ENCODE measurements at places on chromosomes 5 and 9.

DNA sequence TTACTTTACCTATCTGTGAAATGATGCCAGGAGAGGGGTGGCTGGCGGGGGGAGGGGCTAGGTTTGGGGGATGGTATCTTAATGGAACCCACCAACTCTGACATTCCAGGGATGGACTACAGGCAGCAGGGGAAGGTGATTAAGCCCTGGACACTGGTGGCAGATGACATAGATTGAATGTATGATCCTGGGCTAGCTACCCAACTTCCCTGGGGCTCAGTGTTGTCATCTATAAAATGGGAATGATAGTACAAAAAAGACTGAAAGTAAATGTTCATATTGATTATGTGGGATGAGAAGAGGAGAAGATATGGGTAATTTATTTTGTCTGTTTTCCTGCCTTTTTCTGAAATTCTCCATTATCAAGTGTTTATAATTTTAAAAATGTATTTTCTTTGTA is 6.2 kb downstream of the CORO2A start:
- no peak for ATAC-seq

DNA sequence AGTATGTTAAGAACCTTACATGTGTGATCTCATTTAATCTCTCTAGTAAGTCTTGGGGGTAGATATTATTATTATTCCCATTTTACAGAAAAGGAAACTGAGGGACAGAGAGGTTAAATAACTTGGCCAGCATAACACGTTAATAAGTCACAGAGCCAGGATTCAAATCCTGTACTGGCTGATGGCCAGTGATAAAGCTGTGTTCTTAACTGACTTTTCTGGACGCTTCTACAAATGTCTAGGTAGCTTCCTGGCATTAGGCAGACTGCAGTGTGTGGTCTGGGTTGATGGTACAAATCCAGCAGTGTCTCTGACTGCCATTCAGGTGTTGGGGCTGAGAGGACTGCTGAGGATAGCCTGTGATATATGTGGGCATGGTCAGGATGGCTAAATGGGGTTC is 125.8 kb upstream of the CXCL14 start:
- ATAC-seq = no peak

DNA sequence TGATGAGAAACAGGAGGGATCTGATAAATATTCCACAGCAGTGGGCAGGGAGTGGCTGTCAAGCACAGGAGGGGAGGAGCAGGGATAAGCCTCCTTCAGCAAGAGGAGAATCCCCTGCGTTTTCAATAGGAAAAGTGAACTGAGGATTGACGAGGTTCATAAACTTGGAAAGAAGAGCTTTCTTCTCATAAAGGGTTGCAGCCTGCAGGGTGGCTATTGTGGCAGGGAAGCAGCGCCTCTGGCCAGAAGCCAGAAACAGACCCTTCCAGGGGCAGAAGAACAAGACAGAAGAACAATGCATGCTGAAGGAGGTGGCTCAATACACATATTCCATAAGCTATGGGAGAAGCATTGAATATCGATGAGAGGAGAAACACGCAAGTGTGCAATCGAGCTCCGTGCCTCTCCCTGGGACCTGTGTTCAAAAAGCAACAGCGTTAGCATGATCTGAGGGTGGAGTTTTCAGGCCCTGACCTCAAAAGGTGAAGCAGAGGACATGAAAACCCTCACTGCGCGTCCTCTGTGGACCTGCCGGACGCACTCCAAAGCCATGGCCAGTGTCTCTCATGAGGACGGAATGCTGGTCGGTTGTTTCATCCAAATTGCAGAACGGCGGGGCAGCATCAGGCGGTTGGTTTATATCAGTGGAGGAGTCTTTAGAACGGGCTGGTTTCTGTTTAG is 67.6 kb downstream of the ANKRD33B start:
- peak; percentile 35 for ATAC-seq

DNA sequence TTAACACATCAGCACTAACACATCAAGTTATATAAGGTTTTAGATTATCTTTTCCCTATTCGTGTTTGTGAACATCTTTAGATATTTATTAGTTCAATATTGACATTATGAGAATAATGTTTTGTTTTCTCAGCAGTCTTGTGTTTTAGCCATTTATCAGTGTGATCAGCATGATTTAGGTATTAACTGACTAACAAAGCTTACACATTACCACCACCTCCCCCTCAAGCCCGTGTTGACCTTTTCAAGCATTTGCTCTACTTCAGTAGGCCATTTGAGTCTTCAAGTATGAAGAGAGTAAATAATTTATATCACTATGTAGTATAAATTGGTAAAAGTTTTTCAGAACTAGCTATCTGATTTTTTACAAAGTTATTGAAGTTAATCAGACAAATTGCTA is 6.9 kb downstream of the PBX3 start:
- ATAC-seq = no peak

DNA sequence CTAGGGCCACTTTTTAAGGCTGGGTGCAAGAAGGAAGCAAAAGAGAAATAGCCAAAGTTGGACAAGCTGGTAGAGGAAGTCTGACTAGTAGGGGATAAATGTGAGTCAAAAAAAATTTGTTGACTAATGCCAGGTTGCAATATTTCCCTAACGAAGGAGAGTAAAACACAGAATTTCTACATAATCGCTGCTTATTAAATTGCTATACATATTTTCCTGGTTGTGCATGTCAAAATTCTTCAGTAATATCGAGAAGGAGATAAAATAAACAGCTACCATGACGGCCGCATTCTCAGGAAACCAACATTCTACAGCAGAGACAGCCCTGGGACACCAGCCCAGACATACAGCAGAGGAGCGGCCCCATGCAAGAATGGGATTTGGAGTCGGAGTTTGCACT is 148.3 kb downstream of the ESM1 start:
- ATAC-seq = no peak

GRCh38 chr5:133847886-133848285 is 120.5 kb downstream of the C5orf15 start:
- ATAC-seq = no peak

- peak; percentile 49 for ATAC-seq
These were observed 11.9 kb downstream of the GLIPR2 start for GRCh38 chr9:36148311-36149051.

DNA sequence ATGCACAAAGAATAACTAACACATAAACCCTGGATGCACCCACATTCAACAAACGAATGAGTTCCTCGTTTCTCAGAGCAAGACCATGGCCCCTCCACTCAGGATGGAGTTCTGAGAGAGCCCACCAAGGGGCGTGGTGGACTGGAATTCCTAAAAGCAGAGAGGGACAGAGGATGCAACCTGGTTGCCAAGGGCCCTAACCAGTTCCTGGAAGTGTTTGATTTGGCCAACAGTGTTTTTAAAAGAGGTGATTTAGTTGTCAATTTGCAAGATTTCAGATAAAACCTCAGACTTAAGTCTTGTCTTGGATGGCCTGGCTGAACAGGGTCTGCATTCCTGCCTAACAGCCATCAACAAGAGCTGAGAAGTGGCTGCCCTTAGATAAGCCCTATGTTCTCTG is 34.4 kb downstream of the GLRA1 start:
- no peak for ATAC-seq

DNA sequence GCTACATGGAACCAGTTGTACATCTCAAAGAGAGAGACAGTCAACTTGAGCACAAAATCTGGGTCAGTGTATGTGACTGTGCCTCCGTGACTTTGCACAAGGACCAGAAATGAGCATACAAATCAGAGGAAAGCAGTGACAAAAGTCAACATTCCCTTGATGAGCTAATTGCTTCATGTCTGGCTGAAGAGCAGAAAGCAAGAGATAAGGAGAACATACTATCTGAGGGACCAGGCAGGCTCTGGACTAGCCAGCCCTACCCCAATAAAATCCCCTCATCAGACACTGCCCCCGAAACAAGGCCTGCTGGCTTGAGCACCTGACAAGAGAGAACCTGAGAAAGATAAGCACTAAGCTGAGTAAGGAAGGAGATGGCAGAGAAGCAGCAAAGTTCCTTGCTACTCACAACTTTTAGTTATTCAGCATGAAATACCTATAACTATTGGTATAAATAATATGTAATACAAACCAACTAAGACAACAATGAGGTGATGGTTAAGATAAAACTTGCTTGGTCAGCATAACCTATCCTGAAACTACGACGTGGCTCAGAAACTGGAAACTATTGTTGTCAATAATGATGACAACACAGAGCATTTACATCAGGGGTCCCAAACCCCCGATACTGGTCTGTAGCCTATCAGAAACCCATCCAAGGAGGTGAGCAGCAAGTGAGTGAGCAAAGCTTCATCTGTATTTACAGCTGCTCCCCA is 9.5 kb downstream of the SIL1 start:
- ATAC-seq = no peak

GRCh38 chr5:139146809-139147482 is 51.2 kb downstream of the SIL1 start:
- peak; percentile 64 for ATAC-seq

GRCh38 chr9:133929599-133929998 is 62.5 kb downstream of the VAV2 start:
- no peak for ATAC-seq

DNA sequence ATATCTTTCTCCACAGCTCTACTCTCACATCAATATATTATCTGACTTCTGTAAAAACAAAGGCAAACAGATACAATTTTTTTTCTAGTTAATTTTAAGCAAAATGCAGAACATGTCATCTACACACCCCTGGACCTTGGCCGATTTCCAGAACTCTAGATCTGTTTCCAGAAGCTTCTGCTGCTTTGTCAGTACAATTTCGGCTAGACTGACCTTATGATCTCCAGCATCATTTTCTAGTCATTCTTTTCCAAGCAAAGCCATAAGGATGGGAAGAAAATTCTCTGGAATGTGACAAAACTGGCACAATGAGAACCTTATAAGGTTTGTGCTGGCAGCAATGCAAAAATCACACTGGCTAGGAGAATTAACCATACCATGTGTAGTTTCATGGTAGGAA is 132.8 kb upstream of the MPDZ start:
- ATAC-seq = no peak

GRCh38 chr5:172274951-172275753 is 8.4 kb downstream of the UBTD2 start:
- ATAC-seq = peak; percentile 77

DNA sequence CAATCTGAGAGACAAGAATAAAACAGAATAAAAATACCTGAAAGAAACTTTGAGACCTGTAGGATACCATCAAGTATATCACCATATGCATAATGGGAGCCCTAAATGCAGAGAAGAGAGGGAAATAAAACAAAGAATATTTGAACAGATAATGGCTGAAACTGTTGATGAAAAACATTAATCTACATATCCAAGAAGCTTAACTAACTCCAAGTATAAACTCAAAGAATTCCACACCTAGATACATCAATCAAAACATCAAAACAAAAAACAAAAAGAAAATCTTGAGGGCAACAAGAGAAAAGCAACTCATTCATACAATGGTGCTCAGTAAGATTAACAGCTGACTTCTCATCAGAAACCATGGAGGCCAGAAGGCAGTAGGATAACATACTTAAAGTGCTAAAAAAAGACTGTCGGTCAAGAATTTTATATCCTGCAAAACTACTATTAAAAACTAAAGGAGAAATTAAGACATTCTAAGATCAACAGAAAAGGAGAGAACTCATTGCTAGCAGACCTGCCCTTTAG is 101.6 kb downstream of the FOXD1 start:
- ATAC-seq = no peak

GRCh38 chr9:89994988-89995613 is 390.3 kb downstream of the GADD45G start:
- ATAC-seq = no peak

- no peak for ATAC-seq
These were observed 4.1 kb downstream of the PTGS1 start for GRCh38 chr9:122374885-122375420.

- no peak for ATAC-seq
These were observed 11.4 kb downstream of the SLIT3 start for GRCh38 chr5:169289520-169289919.

DNA sequence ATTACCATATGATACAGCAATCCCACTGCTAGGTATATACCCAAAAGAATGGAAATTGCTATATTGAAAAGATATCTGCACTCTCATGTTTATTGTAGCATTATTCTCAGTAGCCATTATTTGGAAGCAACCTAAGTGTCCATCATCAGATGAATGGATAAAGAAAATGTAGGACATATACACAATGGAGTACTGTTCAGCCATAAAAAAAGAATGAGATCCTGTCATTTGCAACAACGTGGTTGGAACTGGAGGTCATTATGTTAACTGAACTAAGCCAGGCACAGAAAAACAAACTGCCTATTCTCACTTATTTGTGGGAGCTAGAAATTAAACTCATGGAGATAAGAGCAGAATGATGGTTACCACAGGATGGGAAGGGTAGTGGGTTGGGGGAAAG is 63.1 kb upstream of the TTC23L start:
- no peak for ATAC-seq

GRCh38 chr5:59746241-59746765 is 147.2 kb downstream of the PDE4D start:
- no peak for ATAC-seq

DNA sequence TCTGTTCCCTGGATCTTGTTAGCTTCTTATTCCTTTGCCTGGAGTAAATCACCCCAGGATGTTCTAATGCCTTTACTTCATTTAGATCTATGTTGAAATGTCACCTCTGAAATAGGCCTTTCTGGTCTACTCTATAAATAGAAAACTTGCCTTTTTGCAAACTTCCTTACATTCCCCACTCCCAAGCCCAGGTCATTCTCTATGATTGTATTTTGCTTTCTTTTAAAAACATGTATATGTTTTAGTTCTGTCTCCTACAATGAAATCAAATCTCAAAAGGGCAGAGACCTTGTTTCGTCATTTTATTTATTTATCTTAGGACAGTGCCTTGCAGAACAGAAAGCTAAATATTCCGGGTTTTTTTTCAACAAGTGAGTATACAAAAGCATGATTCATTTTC is 1657.7 kb upstream of the C9orf72 start:
- no peak for ATAC-seq

- ATAC-seq = no peak
These were observed 44.8 kb upstream of the HMHB1 start for GRCh38 chr5:143767162-143767561.

DNA sequence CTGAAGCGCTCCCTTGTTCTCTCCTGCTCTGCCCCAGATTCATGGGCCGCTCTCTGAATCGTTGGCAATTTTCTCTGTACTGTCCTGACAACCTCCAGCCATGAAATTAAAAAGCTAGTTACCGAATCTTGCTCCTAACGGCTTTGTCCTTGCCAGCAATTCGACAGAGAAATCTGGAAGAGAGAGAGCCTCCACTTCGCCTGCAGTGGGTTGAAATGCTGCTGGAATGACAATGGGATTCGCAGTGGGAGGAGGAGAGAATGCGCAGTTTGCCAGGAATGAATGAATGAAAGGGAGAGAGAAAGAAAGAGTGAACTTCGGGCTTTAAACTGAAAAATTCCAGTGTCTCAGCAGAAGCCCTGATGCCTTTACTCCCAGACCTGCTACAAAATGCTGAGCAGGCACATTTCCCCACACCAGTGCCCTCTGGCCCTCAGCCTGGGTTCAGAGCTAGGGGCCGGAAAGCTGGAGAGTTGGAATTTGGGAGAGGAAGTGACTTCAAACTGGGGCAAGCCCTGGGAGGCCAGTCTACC is 11.5 kb upstream of the BOD1 start:
- ATAC-seq = no peak

Data from stimulated activated memory B cell treated with anti-CD40 and anti-IgM and Interleukin-4, amounts not matched to agents 10 μg/mL and 1 μg/mL and 100 μg/mL, for 72 hours (primary cell).